Testis (tissue), 5 donors: ENCODE measurements at places on chromosomes 11 and 22. TPM values are rescaled to one million over a fixed set of nuclear protein-coding genes. Genes with fewer than 3 reads are reported as not detected.

The MRGPRF gene
- 12.2 TPM for total RNA-seq

The ENTHD1 gene
- total RNA-seq, result 12.0 TPM

The DGCR6 gene
- total RNA-seq, result 9.8 TPM

The ROM1 gene
- total RNA-seq, result 6.1 TPM

The CCDC116 gene
- 16.0 TPM for total RNA-seq

The SYT9 gene
- total RNA-seq, result 2.7 TPM

The OR51E2 gene
- not detected for total RNA-seq

The GP1BB gene
- total RNA-seq, result 65.1 TPM

The OR5AL1 gene
- not detected for total RNA-seq

The TOMT gene
- not detected for total RNA-seq

The PICK1 gene
- total RNA-seq, result 78.7 TPM

The PHLDA2 gene
- total RNA-seq, result 4.0 TPM

The FAM180B gene
- not detected for total RNA-seq

The BAIAP2L2 gene
- total RNA-seq, result 8.8 TPM

The FOLR1 gene
- total RNA-seq, result not detected

The KCNJ1 gene
- 0.24 TPM for total RNA-seq

The CARD16 gene
- total RNA-seq, result 1.5 TPM

The SYTL2 gene
- 16.9 TPM for total RNA-seq

The INPP5J gene
- total RNA-seq, result 11.3 TPM

The DMC1 gene
- 17.6 TPM for total RNA-seq

The OR10A2 gene
- not detected for total RNA-seq

The SPTBN2 gene
- total RNA-seq, result 239 TPM

The TOM1 gene
- total RNA-seq, result 68.0 TPM

The TRPC6 gene
- total RNA-seq, result 4.1 TPM

The SHANK2 gene
- 13.9 TPM for total RNA-seq

The PRG3 gene
- not detected for total RNA-seq

The IMMP1L gene
- 48.2 TPM for total RNA-seq

The LRRC74B gene
- total RNA-seq, result 3.0 TPM

The MS4A15 gene
- total RNA-seq, result 0.56 TPM

The YPEL1 gene
- total RNA-seq, result 169 TPM

The NUP98 gene
- total RNA-seq, result 354 TPM

The TCN2 gene
- 40.6 TPM for total RNA-seq

The MUC2 gene
- total RNA-seq, result 0.93 TPM

The TRIM44 gene
- total RNA-seq, result 37.1 TPM

The CEP126 gene
- total RNA-seq, result 18.6 TPM

The SLC39A13 gene
- total RNA-seq, result 95.1 TPM

The KRTAP5-2 gene
- total RNA-seq, result not detected

The LARGE2 gene
- total RNA-seq, result 3.4 TPM

The ADAMTS15 gene
- 2.7 TPM for total RNA-seq

The SCARF2 gene
- 10.4 TPM for total RNA-seq

The PTH gene
- not detected for total RNA-seq

The OR5T3 gene
- total RNA-seq, result not detected

The MMP8 gene
- 0.25 TPM for total RNA-seq

The C22orf42 gene
- 15.6 TPM for total RNA-seq

The MRGPRX1 gene
- total RNA-seq, result not detected

The LMO1 gene
- total RNA-seq, result 1.5 TPM

The MRGPRX3 gene
- not detected for total RNA-seq

The MISFA gene
- 202 TPM for total RNA-seq

The RPS13 gene
- 623 TPM for total RNA-seq

The STIM1 gene
- total RNA-seq, result 87.1 TPM

The PRG2 gene
- not detected for total RNA-seq
